ENCODE measurements at places on chromosomes 16 and 17. TPM values are rescaled to one million over a fixed set of nuclear protein-coding genes. Genes with fewer than 3 reads are reported as not detected.

The HIC1 gene
- total RNA-seq: 78.8 TPM

The NOG gene
- total RNA-seq: not detected

The RCVRN gene
- total RNA-seq: not detected

The DNAAF1 gene
- total RNA-seq: 0.76 TPM

The KRTAP1-5 gene
- not detected for total RNA-seq

The CYGB gene
- total RNA-seq: 8.0 TPM

The KRTAP4-1 gene
- not detected for total RNA-seq

DNA sequence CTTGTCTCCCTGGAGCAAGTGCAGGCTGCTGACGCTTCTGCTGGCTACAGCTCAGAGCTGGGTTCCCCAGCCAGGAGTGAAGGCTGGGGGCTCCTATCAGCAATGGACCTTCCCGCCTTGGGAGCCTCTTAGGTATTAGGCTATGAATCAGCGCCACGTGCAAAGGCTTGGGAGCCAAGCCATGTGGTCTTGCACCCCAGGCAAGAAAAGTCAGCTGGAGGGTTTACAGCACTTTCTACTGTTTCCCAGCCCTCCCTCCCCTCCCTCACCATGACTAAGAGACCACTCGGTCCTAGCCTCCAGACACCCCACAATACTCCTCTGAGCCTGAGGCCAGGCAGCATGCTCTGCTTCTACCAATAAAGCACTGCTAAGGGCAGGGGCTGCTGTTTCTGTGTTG lies 12.3 kb downstream of the EPX start:
- no peak for DNase-seq

DNA sequence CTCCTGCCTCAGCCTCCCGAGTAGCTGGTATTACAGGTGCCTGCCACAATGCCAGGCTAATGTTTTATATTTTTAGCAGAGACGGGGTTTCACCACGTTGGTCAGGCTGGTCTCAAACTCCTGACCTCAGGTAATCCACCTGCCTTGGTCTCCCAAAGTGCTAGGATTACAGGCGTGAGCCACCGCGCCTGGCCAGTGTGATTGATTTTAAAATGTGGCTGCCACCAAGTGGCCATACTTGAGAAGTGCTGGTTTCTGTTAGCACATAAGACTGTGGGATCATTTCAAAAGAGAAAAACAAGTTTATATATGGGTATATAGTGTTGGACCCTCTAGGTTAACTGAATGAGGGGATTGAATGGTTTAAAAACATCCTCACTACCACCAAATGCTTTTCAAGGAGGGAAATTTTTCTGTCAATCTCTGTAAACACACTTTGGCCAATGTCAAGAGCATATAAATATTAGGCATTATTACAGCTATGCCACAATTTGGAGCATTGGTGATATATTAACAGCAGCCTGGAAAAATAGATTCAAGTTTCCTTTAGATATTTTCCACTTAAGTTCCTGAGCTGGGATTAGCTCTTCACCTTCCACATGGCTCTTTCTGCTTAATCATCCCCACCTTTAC lies 13.5 kb upstream of the DHRS13 start:
- no peak for DNase-seq

DNA sequence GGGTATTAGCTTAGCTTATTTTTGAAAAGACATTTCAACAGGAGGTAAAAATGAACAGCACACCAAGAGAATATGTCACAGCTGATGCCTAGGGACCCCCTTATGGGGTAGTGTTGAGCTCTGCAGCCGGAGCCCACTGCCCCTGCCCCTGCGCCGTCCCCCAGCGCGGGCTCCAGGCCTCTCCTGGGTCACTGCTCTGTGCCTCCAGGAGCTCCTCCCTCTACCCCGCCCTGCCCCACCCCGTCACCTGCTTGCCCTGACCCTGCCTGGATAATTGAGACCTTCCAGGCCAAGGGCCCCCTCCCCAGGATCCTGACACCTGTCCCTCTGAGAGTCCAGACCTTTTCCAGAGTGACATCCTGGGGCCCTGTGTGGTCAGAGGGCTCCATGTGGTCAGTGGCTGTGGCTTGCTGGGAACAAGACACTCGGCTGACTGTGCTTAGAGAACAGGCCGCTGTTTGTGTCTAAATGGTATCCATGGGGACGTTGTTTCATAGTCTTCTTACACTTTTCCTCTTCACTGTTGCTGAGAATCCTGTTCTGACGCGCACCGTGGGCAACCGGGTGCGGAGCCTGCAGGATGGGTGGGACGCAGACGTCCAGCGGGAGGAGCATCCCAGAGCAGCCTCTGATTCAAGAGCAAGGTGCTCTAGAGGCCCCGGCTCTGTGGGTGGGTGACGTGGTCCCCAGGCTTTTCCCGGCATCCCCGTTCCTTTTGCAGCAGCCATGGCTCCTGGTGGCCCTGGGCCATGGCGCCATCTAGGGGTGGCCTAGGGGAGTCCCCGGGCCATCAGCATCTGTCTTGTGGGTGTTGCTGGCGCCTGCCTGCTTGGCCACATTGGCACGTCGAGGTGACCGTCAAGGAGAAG lies 20.0 kb upstream of the WFIKKN1 start:
- DNase-seq: peak; percentile 65

- peak; percentile 30 for DNase-seq
Observed at GRCh38 chr17:297758-298157, 54.8 kb downstream of the RPH3AL start.

GRCh38 chr17:37888881-37889280 lies 35.3 kb upstream of the TBC1D3K start:
- DNase-seq: no peak

GRCh38 chr16:53651357-53651756 lies 52.3 kb downstream of the RPGRIP1L start:
- DNase-seq: no peak

GRCh38 chr17:28725166-28725659 lies 820 bp downstream of the TLCD1 start:
- no peak for DNase-seq

DNA sequence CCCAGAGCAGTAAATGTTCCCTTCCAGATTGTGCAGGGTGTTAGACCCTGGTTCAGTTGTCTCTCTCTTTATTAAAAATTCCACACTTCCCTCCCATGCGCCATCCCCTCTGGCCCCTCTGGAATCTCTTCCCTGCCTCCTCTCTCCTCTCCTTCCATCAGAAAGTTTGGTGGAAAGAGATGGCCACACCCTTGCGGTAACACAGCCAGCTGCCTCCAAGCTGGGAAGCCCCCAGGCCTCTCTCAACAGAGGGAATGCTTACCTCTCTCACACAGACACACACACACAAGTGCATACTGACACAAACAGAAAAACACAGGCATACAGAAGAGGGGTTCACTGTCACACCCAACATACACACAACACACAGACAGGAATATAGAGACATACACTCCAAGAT lies 220.5 kb downstream of the C16orf78 start:
- DNase-seq: no peak

DNA sequence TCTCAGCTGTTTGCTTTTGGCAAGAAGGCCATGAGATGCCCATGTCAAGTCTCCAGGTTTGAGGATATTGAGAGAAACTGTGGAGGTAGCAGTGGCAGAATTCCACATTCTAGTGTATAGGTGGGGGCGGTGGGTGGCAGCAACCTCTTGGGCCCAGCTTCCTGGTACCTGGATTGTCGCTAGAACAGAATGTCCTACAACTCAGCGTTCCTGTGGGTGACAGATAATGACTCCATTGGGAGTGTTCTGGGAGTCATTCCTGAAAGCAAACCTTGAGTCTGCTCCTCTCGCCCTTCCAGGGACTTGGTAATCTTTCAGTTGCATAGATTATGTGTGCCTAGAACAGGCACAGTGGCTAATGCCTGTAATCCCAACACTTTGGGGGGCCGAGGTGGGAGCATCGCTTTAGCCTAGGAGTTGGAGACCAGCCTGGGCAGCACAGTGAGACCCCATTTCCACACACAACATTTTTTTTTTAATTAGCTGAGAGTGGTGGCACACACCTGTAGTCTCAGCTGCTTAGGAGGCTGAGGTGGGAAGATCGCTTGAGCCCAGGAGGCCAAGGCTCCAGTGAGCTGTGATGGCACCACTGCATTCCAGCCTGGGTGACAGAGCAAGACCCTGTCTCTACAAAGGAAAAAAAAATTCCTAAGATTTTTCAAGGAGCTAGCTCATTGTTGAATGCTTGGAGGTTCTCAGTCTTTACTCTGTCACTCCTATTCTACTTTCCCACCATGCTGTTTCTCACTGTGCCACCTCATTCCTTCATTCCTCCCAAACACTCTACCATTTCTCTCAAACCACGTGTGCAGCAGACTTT lies 37.9 kb upstream of the METTL16 start:
- no peak for DNase-seq

- DNase-seq: no peak
Observed at GRCh38 chr17:77256710-77257109, 115.9 kb downstream of the SEC14L1 start.

GRCh38 chr16:50888486-50889261 lies 146.8 kb downstream of the CYLD start:
- DNase-seq: no peak

DNA sequence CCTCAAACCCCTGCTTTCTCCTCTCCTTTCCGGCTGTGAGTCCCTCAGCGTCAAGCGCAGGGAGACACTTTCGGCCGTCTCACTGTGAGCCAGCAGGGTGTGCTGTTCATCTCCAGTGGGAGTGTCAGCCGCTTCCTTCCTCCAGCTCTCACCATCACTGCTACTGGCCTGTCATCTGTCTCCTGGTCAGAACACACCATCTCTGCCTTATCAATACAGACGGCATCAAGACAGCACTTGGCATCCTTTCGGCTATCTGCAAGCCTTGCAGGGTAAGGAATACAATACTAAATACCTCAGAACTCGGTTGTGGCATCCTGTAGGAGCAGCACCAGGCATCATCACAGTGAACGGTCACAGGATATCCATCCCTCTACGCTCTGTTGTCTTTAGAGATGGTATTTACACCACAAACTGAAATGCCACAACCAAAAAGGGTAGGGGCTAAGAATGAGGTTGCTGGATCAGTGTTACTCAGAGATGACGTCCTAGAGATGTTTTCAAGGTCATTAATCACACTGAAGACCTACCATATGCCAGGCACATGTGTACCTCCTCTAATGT lies 20.7 kb upstream of the CMTM4 start:
- DNase-seq: no peak

- no peak for DNase-seq
Observed at GRCh38 chr17:62824290-62825131, 16.4 kb upstream of the MARCHF10 start.

All from ovary (tissue), 10 donors.